NT2/D1 (cell line): ENCODE measurements at places on chromosomes 13 and 19.

GRCh38 chr13:110973007-110973700 is 58.3 kb upstream of the ANKRD10 start:
- DNase-seq: no peak

- no peak for DNase-seq
Measured at GRCh38 chr13:35992964-35993363, 138.2 kb downstream of the DCLK1 start.

- DNase-seq: no peak
Measured at GRCh38 chr19:57759096-57759495, 10.4 kb upstream of the ZNF586 start.

GRCh38 chr13:107736731-107737130 is 478.6 kb downstream of the LIG4 start:
- no peak for DNase-seq

DNA sequence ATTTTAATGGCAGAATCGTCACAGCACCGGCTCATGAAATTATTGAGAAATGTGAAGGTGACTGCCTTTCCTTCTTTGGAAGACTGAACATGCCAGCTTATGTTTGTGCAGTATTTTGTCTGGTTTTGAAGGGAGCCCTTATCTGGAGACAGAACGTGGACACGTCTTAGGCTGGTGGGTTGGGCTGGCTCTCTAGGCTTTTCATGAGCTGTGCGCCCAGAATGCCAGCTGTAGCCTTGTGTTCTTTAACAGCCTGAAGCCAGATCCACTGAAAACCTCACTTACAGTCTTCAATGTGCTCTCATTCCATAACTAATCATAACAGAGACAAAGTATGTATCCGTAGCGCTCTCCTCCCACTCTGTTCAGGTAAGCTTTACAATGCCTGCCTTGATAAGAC is 184.4 kb upstream of the HTR2A start:
- DNase-seq: no peak

DNA sequence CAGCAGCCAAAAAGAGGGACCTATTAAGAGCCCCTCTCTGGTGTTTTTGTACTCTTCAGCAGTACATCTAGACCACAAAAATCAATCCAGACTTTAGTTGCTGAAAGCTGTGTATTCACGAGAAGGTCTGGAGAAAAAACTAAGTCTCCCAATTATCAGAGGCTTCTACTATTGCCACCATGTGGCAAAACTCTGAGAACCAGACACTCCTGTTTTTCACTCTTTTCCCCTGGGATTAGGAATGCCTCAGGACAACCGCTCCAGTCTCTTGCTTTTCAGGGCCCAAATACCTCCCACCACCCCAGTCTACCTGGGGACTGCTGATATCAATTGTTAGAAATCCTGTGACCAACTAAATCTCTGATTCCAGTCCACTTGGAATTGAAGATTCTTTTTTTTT is 30.1 kb upstream of the OBI1 start:
- DNase-seq: no peak

DNA sequence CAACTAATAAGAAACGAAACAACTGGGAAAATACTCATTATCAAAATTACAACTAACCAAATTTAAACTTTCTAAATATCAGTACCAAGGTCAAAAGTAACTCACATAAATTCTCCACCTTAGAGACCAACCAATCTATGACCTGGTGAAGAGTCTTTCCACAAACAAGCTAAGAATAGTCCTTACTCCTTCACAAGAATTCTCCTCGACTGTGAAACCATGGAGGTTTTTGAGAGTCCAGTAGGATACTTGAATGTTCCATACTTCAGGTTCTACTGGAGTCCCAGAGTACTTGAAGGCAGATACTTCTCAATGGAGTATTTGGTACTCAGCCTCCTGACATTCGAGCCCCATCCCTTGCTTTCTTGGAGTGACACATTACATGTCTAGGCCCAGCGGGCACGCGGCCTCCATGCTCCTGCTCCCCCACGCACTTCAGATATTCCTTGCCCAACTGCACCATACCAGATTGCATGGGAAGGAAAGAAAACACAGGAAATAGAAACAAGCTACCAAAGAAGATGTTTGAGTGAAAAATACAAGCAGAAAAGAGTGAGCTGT is 63.9 kb downstream of the ABCC4 start:
- DNase-seq: no peak

DNA sequence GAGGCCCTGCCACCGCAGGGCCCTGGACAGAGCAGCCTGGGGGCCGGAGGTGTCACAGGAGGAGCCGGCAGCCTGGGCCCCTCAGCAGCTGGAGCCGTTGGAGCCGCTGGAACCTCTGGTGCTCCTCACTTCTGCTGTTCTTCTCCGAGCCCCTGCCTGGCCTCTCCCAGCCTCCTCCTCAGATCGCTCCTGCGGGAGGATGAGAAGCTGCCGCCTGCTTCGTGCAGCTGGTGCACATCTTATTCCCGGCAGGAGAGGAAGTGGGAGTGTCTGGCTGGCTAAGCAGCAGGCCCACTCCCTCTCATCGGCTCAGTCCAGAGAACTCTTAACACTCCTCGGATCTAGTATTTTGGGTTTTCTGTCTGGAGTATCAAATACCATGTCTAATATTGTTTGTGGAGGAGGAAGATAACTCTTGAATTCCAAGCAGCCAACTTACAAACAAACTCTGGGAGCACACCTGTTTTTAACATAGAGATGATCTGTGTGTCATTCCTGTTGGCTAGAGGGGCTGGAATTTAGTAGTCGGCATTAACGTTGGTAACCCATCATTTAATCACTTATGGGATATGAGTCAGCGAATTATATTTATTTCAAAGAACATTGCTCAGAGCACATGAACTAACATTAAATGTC is 37.1 kb upstream of the RNF113B start:
- DNase-seq: no peak

GRCh38 chr19:38250821-38251563 is 5.2 kb downstream of the PPP1R14A start:
- DNase-seq: no peak

- no peak for DNase-seq
Measured at GRCh38 chr19:45047188-45047797, 8.4 kb downstream of the CLASRP start.

DNA sequence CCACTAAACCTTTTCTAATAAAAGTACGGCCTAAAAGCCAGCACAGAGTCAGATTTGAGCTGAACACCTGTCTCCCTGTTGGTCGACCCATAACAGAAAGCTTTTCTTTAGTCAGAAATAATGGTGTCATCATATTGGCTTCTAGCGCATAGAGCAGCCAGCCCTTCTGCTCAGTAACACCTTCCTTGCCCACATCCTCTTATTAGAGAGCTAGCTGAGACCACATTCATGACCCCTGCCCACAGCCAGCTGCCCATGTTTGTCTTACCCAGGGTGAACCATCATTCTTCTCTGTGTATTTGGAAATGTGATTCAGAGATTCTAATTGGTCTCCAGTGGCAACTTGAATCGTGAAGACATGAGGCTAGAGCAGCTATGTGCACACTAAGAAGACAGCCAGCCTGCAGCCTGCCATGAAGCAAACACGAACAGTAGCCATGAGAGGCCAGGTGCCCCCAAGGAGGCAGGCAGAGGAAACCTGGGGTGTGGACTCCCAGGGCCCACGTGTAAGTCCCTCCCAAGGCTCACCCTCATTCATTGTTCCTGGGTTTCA is 82.3 kb upstream of the PDCD5 start:
- DNase-seq: no peak

DNA sequence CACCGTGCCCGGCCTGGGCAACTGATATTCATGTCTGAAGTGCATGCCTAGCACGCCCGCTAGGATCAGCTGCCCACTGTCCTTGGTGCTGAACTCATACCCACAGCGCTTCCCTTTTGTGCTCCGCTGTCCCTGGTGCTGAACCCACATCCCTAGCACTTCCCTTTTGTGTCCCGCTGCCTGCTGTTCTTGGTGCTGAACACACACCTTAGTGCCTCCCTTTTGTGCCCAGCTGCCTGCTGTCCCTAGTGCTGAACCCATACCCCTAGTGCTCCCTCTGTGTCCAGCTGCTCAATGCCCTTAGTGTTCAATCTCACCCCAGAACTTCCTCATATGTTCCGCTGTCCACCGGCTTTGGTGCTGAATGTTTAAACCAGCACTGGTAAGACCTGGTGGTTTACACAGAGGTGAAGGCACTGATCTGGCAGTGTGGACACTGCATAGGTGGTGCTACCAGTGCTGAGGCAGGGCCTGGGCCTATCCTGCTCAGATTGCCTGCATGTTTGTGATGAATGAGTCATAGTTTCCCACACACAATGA is 26.3 kb upstream of the SIGLEC11 start:
- peak; percentile 84 for DNase-seq

GRCh38 chr19:8259142-8259921 is 48.8 kb downstream of the CD320 start:
- DNase-seq: no peak

DNA sequence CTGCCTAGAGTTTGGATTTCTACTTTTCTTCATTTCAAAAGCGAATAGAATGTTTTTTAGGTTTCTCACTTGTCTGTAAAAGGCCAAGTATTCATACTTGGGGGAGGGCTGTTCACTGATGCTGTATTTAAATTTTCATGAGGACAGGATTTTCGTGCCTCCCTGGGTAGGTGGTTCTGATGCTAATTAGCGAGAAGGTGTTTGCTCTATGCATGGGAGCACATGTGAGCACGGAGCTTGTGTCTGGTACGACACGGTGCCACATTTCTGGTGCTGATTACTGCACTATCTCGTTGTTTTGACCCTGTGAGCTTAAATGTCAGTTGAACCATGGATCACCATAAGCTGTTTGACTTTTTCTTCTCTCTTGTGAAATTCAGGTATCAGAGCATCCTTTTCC is 45.8 kb downstream of the MTUS2 start:
- no peak for DNase-seq

DNA sequence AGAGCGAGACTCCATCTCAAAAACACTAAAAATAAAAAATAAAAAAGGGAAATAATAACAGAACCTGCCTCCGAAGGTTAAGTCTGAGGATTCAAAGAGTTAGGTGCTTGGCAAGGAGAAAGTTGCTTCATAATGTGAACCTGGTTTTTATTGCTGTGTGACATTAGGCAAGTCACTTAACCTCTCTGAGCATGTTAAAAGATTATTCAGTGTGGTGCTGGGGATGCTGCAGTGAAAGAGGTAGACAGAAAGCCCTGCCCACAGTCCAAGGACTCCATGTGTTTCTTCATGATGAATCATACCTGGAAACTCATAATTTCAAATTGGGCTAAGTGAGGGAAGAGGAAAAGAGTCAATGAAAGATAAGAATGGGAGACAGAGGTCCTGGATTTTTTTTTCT is 2.4 kb downstream of the IL27RA start:
- DNase-seq: no peak

DNA sequence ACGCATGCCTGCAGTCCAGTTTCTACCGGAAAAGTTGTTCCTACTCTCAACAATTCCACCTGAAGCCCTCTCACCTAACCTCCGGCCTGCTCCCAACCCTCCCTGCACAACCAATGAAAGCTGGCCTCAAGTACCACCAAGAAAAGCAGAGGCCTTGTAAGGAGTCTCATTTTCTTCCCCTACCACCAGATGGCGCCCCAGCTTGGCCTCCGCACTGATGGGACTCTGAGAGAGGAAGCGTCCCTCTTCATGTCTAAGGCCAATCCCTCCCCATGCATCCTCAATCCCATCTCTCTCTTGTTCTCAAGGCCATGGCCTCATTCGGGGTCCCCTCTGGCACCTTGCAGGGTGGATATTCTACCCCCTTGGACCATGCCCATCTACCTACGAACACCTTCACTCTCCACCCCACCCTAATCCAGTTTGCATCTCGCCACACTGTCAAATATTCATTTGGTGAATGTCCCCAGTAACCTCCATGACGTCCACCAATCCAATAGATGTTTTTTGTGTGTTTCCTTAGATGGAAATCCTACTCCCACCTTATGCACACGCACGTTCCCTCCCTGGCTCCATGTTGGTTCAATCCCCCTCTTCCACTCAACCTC is 412.8 kb downstream of the ZNF536 start:
- peak; percentile 28 for DNase-seq

- DNase-seq: no peak
Measured at GRCh38 chr13:86914757-86915156, 756.4 kb upstream of the SLITRK5 start.

GRCh38 chr19:18931316-18932162 is 9.5 kb downstream of the HOMER3 start:
- DNase-seq: no peak

- no peak for DNase-seq
Measured at GRCh38 chr19:49415102-49415809, 8.0 kb downstream of the PTH2 start.

DNA sequence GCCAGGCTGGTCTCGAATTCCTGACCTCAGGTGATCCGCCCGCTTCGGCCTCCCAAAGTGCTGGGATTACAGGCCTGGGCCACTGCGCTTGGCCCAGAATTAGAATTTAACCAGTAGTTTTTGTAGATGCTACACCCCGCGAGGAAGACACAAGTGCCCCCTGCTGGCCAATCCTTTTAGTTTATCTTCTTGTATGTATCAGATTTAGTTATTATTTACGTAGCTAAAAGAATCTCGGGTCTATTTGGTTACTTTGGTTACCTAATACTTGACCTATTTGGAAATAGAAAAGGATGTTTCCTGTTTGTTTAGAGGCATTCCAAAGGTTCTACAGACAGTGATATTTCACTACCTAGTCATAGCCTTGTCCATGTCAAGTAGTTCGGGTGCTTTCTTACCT is 22.0 kb downstream of the MUC16 start:
- DNase-seq: peak; percentile 15

- DNase-seq: no peak
Measured at GRCh38 chr13:106701771-106702341, 133.9 kb upstream of the ARGLU1 start.

GRCh38 chr19:29259153-29259552 is 46.2 kb upstream of the UQCRFS1 start:
- DNase-seq: no peak

GRCh38 chr13:34416971-34417380 is 525.1 kb upstream of the NBEA start:
- no peak for DNase-seq

- DNase-seq: no peak
Measured at GRCh38 chr13:100789025-100789424, 114.4 kb upstream of the TMTC4 start.

DNA sequence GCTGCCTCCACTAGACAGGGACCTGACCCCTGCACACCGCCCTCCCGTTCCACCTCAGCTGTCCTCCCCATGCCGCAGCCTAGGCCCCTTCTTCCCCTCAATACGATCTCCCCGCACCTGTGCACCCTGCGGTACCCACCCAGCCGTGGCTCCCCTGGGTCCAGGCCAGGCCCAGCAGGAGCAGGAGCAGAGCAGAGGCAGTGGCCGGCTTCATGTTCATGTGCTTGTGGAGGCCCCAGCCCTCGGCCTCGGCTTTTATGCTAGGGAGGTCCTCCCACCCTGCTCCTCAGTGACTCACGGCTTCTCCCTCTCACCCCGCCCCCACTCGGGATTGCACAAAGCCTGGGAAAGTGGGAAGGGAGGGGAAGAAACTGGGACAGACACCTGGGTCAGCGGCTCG is 11.4 kb upstream of the KRTDAP start:
- DNase-seq: no peak
